Small intestine (tissue), 16 donors: ENCODE measurements at places on chromosomes 13 and 19.
A peak's percentile ranks its signal among the peaks of the same experiment; 100 is the strongest.

- peak; percentile 50 for DNase-seq
Observed at GRCh38 chr19:48102870-48103751, 7.5 kb downstream of the PLA2G4C start.

- no peak for DNase-seq
Observed at GRCh38 chr19:3207461-3208242, 16.8 kb upstream of the CELF5 start.

DNA sequence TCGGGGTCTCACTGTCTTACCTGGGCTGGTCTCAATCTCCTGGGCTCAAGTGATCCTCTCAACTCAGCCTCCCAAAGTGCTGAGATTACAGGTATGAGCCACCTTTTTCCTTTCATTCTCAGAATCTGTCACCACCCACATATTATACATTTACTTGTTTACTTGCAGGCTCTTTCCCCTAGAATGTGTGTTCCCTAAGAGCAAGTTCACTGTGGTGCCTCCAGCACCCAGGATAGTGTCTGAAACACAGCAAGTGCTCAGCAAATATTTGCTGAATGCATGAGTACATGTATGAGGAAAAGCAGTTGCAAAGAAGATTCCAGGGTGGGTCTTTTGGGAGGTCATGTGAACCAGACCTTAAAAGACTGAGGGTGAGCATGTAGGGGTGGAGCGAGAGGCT is 96.8 kb downstream of the RGCC start:
- DNase-seq: no peak

- DNase-seq: peak; percentile 87
Observed at GRCh38 chr19:16041299-16041990, 34.9 kb upstream of the TPM4 start.

GRCh38 chr19:37988758-37989635 is 82.0 kb downstream of the SIPA1L3 start:
- DNase-seq: peak; percentile 51

DNA sequence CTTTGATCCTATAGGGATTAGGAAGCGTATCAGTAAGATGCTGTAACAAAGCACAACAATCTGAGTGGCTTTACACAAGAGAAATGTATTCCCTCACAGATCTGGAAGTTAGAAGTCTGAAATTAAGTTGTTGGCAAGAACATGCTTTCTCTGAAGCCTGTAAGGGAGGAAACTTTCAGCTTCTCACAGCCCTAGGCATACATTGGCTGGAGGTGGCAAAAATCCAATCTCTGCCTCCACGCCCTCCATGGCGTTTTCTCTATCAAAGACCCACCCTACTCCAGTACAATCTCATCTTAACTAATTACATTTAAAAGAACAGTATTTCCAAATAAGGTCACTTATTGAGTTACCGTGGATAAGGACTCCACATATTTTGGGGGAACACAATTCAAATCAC is 211.9 kb downstream of the TDRD3 start:
- DNase-seq: no peak

- DNase-seq: no peak
Observed at GRCh38 chr13:112754281-112755025, 64.6 kb downstream of the ATP11A start.

- DNase-seq: peak; percentile 60
Observed at GRCh38 chr19:47284324-47284899, 9.7 kb downstream of the INAFM1 start.

DNA sequence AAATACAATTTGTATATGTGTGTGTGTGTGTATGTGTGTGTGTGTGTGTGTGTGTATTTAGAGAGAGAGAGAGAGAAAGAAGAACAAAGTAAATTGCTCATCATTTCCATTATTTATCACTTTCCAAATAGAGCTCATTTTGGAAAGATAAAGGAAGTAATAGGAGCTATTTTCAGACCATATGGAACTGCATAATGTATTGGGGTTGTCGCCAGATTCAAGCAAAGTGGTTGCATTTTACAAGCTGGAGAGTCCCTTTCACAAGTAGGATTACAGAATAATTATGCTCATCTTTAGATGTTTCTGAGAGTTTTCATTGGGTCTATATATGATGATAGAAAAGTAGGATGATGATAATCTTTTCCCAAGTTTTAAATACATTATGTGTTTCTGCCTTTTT is 842.7 kb upstream of the SLC10A2 start:
- no peak for DNase-seq

DNA sequence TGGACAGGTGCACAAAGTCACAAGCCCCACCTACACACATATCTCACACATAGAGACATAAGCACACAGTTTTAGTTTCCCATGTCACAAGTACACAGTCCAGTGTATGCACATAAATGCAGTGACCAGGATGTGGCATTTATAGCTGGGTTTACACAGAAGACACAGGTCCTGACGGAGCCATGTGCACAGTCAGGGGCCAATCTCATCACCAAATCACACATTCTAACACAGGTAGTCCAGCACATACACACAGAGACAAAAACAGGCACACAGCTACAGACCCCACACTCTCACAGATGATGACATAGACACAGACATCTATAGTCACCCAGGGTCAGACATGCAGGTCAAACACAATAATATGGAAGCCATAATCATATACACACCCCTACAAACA is 2.1 kb downstream of the NUMBL start:
- DNase-seq: no peak

DNA sequence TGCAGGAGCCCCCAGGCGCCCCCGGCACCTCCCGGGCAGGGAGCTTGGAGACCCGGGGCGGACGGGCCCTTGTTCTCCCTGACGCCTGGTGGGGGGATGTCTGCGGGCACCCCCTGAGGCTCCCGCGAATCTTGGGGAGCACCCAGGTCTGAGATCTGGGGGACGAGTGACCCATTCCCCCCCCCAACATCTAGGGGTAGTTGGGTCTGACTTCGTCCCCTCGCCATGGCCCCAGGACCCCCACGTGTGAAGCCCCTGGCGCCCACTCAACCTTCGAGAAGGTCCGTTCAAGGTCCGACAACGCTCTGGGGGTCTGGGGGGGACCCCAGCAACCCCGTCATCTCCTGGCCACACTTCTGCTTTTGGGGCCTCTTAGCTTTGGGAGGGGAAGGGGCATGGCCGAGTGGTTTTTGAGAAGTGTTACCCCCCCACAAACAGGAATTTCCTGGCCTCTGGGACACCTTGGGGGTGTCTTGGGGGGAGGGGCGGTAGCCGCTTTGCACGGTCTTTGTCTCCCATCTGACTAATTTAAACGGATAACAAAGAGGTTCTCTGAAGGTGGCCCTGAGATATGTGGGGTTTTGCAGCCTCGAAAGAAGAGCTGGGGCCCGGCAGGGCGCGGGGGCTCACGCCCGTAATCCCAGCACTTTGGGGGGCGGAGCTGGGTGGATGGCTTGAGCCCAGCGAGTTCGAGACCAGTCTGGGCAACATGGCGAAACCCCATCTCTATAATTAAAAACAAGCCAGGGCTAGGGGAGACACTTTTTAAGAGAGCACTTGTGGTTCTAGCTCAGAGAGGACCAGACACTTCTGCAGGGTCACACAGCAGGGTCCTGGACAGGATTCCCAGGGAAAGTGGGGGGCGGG is 608 bp downstream of the CNN2 start:
- no peak for DNase-seq

DNA sequence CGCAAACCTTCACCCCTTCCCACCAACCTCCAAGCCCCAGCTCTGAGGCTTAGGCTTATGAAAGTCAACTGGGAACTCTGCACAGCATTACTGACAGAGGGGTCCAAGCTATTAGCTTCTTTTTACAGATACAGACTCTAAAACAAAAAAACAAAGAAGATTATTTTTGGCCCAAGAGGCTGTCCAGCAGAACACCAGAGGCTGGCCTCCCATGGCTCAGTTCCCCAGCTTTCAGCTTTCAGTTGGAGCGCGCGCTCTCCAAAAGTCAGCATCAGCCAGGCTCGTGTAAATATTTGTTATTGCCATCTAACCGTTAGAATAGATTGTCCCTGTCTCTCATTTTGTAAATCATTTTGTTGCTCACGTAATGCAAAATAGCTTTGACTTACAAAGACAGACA is 58.4 kb downstream of the ZIC5 start:
- DNase-seq: no peak

DNA sequence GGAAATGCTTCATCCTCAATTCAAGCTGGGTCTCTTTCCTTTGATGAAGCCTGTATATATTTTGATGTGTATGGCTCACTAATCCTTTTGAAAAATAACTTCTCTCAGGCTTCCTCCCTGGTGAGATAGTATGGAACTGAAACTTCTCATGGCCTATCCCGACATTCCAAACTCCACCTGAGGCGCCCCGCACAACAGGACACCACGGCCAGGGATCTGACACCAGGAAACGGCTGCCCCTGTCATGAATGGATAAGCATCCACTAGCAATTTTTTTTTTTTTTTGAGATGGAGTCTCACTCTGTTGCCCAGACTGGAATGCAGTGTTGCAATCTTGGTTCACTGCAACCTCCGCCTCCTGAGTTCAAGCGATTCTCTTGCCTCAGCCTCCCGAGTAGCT is 16.4 kb downstream of the SLC7A1 start:
- DNase-seq: peak; percentile 23

GRCh38 chr13:101521371-101521770 is 68.9 kb downstream of the ITGBL1 start:
- no peak for DNase-seq

- DNase-seq: no peak
Observed at GRCh38 chr13:61252213-61252612, 163.4 kb downstream of the PCDH20 start.

GRCh38 chr19:33872445-33873320 is 76.0 kb downstream of the KCTD15 start:
- no peak for DNase-seq

DNA sequence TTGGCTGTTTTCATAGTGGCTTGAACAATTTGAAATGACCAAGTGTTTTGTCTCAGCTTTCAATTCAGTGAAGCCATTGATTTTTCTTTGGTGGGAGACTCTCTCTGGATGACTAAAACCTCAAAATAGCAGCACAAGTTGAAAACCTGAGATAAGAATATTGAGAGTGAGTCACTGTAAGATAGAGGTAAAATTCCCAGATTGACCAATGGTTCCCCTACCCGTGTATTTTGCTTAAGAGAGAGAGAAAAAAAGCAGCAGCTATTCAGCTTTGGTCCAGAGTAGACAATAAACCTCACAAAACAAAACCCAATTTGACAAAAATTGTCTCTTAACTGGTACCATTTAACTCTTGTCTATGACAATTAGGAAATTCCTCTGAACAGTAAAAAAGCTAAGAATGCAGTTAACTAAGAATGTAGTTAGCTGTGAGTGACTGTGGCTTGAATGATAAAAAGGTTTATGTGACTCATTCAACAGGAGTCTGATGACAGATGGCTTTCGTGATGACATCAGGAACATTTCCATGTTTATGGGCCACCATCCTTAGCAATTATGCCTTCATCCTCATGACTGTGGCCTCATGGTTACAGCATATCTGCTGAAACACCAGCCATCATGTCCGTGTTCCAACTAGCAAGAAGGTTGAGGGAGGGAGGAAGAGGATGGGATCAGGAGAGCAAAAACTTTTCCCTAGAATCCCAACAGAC is 356.9 kb downstream of the NDFIP2 start:
- no peak for DNase-seq

DNA sequence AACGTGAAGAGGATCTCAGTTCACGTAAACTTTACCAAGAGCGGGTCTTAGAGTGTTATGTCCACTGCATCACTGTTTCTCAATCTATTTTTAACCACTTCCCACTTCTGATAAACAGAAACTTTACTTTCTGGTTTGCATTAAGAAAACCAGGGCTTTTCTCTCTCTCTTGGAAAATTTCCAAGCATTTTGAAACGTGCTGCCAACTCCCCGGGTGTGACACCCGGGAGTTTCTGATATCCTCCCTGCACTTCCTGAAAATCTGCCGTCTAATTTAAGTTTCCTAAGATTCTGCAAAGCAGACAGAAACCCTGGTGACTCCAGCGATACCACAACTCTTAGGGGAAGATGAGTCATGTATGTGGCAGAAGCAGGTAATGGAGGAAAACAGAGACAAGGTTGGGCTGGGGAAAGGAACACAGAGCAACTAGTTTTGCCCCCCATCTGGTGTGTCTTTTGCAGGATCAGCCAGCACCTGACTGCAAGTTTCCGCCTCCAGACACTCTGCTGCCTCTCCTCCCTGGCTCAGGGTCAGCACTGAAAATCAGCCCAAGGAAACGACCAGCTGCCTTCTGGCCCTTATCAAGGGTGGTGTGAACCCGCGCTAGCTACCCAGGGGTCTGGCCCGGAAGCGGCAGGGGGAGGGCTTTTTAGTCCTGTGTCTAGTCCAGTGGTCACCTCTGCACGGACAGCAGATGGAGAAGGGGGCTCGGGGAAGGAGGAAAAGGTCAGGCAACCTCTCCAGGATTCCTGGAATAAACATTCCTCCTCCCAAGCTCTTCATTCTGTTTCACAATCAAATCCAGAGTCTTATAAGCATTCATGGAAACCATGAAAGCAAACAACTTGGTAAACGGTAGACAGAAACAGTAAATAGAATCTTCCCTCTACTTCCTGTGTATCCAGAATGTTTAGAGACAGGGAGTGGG is 11.3 kb upstream of the FFAR2 start:
- peak; percentile 62 for DNase-seq

DNA sequence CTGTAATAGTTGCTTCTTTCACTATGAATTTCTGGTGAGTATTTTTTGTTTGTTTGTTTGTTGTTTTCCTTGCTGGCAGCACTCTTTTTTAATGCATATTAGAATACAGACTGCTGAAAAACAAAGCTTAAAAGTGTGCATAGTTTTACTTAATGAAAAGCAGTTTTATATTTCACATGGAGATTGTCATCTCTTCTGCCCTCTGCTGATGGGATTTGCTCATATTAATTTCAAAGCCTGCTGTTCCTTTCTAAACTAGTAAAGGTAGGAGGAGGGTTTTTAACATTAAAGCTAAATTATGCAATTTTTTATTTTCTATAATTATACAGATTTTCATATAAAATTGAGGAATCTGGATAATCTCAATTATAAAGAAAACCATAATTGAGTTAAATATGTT is 692.6 kb upstream of the SLITRK1 start:
- DNase-seq: no peak

- DNase-seq: no peak
Observed at GRCh38 chr13:90430127-90430526, 917.4 kb upstream of the MIR17HG start.

DNA sequence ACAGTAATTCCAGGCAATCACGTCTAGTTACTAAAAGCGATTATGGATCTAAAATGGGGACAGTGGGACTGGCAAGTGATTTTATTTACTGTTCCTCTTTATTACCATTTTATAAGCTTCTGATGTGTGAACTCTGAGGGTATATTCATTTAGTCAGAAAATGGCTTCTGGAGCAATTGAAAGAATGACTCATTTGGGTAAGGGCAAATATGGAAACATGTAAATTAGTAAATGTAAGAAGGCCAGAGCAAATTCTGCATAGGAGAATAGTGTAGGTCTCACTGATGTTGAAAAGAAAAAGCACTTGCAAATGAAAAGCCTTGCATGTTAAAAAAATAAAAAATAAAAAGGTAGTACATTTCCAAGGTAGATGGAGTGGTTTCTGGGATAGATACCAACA is 262.2 kb downstream of the KLF5 start:
- DNase-seq: no peak
